ENCODE measurements at places on chromosomes 7 and 10.

DNA sequence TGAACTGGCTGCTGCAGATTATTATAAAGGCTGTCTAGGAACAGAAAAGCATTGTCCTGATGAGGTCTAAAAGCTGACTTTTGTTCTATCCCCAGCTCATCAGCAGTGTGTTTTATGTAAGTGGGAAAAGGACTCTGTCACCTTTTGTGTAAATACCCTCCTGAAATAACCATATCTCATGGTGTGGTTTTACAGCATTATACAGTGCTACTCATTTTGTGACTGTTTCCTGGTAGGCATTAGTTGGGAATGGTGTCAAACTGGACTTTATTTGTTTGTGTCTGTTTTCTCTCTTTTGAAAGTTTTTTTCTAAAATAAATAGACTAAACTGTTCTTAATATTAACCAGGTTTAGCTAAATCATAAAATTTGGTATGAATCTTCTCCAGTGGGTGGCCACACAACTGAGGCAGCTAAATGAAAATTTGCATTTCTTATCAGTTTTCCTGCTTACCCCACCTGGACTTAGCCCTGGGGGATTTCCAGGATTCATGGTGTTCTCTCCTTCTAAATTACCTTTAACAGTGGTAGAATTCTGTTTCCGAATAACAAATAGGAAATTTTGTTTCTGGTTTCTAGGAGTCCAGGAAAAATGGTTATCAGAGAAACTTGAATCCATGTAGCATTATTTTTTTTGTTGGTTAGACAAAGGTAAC is 140.9 kb downstream of the LHFPL3 start:
- DNase-seq, result no peak

GRCh38 chr7:82592416-82592815 is 148.8 kb upstream of the CACNA2D1 start:
- no peak for DNase-seq

DNA sequence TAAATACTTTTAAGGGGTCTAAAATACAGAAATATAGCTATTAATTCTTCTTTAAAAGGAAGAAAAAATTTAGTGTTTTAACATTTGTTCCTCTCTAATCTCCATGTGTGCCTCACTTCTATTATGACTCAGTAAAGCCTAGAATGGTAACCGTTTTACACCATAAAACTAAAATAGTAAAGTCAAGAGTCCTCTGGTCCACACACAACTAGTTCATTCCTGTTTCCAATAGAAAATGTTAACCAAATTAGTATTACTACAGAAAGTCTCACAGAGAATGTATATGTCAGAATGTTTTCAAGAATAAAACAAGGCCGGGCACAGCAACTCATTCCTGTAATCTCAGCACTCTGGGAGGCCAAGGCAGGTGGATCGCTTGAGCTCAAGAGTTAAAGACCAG is 55.8 kb downstream of the CNOT4 start:
- DNase-seq, result no peak

- no peak for DNase-seq
Measured at GRCh38 chr10:1509011-1509530, 228.3 kb downstream of the ADARB2 start.

DNA sequence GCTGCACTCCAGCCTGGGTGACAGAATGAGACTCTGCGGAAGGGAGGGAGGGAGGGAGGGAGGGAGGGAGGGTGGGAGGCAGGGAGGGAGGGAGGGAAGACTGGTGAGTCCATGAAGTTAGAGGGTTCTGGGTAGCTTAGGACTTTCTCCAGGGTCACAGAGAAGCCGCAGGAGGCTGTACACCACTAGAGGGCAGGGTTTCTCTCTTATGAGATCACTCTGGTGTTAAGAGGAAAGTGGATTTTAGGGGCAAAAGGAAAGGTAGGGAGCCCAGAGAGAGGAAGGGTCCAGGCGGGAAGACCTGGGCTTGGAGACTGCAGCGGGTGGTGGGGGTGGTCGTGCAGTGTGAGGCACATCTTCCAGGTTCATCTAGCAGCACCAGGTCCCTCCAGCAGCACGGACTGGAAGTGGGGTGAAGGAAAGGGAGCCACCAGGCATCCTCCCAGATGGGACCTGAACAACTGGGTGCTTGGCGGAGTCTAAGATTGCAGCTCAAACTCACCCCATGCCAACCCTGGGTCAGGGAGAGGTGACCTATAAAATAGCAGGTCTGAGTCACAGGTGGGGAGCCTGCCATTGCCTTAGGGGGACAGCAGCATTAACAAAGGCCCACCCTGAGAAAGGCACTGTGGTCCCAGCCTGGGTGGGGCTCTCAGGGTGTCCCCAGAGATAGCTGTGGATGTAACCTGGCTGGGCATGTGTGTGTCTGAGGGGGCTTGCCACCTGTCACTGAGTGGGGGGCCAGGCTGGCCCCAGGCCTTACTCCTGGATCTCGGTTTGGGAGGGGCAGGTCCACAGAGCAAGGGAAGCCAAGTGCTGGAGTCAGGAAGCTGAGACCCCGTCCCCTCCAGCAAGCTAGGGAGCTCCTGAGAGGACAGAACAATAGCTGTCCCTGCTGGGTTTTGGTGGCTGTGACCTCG is 48.5 kb upstream of the SLC29A3 start:
- DNase-seq, result peak; percentile 87

- DNase-seq, result no peak
Measured at GRCh38 chr10:28676326-28676967, 874 bp upstream of the BAMBI start.

DNA sequence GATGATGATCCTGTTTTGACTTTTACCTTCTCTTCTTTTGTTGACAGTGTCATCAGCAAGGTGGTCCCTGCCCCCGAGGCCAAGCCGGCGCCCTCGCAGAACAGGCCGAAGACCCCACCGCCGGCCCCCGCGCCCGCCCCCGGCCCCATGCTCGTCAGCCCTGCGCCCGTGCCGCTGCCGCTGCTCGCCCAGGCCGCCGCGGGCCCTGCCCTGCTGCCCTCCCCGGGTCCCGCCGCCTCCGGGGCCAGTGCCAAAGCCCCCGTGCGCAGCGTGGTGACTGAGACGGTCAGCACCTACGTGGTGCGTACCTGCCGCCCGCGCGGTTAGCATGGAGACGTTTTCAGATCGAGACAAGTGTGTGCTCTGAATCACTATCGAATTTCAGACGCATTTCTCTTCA is 45.5 kb upstream of the GATA3 start:
- no peak for DNase-seq

- no peak for DNase-seq
Measured at GRCh38 chr7:9189703-9190102, 756.3 kb downstream of the NXPH1 start.

- DNase-seq, result no peak
Measured at GRCh38 chr10:74677951-74678350, 148.4 kb upstream of the KAT6B start.

DNA sequence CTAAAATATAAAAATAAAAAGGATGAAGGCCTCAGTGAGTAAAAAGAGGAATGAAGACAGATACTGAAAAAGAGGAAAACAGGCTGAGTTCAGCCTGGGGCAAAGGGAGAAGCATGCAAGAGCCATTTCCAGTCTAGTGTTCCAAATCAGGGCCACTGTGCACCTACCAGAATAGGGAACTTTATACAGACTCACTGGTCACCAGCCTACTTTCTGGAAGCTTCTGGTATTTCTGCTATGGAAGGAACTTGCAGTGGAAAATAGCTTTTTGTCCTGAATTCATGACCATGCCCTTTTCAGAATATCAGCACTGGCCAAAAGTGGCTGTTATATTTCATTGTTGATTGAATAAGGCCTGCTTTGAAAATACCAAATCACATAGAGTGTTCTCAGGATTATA is 28.8 kb downstream of the ABRAXAS2 start:
- DNase-seq, result no peak

DNA sequence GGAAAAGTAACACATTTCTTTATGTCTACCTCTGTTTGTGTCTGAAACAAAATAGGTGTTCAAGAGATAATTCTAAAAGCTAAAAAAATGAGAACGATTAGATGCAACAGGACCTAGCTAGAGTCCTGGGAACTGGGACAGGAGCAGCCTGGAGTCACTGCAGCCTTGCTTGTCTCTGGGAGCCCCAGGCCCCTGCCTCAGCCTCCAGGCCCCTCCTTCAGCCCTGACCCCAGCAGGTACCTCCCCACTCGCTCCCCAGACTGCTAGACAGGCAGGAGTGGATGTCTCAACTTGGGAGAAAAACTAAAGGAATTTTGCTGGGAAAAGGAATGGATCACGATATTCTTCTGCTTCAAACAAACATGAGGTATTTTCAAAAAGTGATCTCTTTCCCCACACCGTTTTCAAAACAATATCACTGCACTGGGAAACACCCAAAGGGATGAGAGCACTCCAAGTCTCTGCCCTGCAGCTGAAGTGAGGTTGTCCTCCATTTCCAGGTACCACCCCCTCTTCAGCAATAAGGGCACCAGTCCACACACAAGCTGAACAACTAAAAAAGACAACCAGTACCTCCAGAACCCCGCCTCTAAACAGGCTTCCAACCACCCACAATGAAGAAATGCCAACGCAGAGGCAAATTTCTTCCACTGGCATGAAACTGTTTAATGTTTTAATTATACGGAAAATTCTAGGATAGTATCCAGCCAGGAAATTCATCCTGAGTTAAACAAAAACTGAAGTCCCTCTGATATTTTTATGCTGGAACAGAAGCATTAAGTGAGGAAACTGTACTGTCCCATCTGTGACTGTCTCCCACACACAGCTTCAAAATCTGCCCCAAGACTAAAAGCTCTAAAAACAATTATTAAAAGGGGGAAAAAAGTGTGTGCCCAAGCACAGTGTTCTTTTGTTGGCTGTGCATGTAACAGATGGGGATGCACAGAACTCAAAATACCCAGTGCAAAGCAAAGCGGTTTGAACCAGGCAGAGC is 47.2 kb downstream of the XPNPEP1 start:
- no peak for DNase-seq

- peak; percentile 73 for DNase-seq
Measured at GRCh38 chr10:121942749-121943416, 15.1 kb upstream of the ATE1 start.

DNA sequence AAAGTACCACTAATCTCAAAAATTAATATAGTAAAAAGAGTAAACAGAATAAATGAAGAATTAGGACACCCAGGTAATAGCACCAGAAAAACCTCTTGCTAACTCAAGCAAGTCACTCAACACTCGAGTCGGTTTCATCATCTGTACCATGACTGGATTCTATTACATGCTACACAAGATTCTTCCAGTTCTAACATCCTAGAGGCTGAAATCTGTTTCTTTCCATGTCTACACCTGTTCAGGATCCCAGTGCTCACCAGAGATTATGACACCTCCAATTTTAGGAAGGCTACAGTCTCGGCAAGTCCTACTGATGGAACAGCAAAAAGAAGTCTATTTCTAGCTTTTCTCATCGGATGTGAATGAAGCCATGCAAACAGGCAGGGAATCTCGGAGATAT is 95.3 kb upstream of the ANK3 start:
- no peak for DNase-seq

DNA sequence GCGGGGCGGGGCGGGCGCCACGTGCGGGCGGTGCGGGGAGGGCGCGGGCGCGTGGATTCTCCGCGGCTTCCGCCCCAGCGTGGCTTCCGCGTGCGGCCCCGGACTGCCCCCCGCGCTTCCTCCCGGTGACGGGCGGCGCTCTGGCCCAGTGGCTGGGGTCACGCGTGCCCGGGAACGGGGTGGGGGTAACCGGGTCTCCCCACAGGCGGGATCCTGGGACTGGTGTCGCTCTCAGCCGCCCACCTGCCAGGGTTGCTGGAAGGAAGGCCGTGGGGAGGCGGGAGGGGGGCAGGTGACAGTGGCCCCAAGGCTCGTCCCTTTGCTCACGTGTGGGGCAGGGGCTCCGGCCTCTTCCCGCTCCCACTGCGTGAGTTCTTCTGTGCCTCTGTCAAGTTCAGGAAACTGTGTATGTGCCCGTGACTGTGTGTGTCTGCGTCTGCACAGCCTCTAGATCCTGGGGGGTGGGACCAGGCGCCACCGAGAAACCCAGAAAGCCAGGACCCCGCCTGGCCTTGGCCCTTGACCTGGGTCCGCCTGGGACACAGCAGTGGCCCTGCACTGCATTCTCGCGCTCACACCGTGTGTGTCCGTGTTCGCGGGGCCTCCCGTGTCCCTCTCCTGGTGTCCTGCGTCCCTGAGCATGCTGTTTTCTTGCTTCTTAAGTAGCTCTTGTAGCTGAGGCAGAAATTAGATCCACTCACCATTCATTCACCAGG is 919 bp downstream of the MAFK start:
- DNase-seq, result no peak

GRCh38 chr7:107234436-107234835 is 65.6 kb downstream of the HBP1 start:
- DNase-seq, result no peak

GRCh38 chr10:60283397-60283796 is 106.3 kb downstream of the ANK3 start:
- DNase-seq, result no peak

DNA sequence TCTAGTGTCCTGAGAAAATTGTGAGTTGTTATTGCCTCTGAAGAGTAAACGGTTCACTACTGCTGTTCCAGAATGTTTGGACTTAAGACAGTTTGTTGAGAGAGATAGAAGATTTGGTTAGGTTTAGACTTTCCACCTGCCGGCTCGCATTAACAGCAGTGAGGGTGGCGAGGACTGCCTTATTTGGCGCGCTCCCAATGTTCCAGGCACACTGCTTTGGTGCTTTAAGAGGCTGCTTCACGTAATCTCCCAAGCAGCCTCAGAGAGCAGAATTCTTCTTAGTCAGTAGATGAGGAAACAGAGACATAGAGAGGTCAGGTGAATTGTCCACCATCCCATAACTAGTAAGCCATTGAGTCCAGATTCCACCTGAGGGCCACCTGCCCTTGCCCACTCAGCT is 41.1 kb downstream of the GLRX3 start:
- no peak for DNase-seq

GRCh38 chr7:37964196-37964595 is 43.8 kb downstream of the EPDR1 start:
- DNase-seq, result no peak

DNA sequence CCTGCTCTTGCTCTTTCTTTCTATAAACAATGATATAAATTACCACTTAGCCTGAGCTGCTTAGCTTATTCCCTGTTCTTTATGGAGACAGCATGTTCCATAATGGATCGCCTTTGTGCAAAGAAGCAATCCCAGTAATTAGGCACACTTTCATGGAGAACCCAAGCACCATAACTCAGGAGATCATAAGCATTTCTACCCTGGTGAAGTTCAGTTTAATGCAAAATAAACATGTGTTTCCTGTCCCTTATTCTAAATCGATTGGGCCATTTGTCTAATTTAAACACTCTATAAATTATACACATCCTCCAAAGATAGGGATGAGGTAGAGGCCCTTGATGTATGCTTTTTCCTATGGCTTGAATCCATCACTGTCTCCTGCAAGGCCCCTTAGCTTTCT is 75.8 kb upstream of the TMEM72 start:
- DNase-seq, result no peak

GRCh38 chr7:158975526-158976467 is 119.4 kb downstream of the DYNC2I1 start:
- DNase-seq, result no peak

- no peak for DNase-seq
Measured at GRCh38 chr10:31314256-31315150, 4.5 kb upstream of the ZEB1 start.

Data from NCI-H460 (cell line).